GM18507 (cell line): ENCODE measurements at places on chromosomes 16 and 17.

GRCh38 chr17:29592850-29593551 lies at the start of gene ANKRD13B:
TSS of gene ANKRD13B (plus strand) at chr17:29593132. CDS start at chr17:29593622, 490 bp downstream.
- no peak for DNase-seq

GRCh38 chr17:281365-281999 lies 71.1 kb downstream of the RPH3AL start:
- DNase-seq = no peak

DNA sequence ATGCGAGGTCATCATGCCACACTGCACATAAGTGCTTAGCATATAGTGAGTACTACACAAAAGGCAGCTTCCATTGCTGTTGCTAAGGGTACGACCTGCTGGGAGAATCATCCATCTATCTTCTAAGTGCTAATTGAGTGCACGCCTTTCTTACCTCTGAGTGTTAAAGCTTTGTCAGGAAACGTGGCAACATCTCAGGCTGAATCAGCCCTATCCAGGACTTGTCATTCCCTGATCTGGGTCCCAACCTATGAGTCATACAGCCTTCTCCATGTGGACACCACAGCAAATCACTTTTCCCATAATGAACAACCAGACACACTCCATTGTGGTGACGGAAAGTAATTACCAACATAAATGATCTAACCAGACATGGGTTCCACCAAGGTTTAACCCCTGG lies 201.1 kb upstream of the MAF start:
- DNase-seq = no peak

DNA sequence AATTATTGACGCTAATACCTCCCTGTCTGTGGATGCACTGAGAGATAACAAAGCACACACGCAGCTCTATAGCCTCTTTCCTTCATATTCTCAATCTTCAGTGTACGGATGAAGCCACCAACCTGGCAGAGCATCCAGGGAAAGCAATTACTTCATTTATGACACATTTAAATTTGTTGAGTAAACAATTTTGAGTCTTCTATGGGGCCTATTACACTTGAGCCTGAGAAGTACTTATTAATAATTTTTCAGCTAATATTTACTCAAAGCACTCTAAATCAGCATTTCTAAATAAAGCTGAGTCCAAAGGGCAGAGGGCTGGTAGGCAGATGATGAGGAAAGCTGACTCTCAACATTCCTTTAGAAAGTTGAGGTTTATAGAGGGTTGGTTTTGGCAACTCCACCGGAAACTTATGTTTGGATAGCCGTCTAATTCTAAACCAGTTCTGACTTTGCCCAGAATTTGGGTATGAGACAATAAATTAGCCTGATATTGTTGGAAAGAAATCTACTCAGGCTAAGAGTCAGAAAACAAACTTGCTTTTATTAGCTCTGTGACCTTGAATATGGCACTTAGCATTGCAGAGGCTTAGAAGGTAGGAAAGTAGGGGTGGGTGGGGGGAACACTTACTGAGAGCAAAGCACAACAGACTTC lies 643.5 kb downstream of the CDH11 start:
- DNase-seq = no peak

DNA sequence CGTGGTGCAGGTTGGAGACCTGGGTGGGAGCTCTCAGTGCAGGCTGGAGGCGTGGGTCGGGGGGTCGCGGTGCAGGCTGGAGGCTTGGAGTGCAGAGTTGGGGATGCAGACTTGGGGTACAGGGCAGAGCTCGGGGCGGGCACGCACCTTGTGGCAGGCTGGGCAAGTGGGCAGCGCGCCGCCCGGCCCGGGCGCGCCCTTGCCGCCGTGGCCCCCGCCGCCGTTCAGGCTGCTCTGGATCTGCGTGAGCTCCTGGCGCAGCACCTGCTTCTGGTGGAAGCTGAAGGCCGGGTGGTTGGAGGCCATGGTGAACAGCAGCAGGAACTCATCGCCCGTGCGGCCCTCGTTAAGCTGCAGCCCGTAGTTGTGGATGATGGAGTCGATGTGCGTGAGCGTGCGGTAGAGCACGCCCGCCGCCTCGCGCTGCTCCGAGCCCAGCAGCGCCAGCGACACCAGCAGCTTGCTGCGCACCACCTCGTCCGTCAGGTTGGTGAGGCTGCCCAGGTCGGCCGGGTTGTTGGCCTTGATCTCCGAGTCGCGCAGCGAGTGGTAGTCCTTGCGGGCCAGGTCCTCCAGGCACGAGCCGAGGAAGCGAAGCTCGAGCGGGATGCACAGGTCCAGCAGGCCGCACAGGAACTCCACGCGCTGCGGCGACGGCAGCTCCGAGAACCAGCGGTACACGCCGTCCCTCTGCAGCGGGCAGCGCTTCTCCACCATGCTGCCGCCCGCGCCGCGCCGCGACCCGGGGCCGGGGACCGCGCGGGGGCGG lies 1.1 kb downstream of the ZCCHC14 start:
- no peak for DNase-seq
